ENCODE measurements at places on chromosomes 11 and 22.

DNA sequence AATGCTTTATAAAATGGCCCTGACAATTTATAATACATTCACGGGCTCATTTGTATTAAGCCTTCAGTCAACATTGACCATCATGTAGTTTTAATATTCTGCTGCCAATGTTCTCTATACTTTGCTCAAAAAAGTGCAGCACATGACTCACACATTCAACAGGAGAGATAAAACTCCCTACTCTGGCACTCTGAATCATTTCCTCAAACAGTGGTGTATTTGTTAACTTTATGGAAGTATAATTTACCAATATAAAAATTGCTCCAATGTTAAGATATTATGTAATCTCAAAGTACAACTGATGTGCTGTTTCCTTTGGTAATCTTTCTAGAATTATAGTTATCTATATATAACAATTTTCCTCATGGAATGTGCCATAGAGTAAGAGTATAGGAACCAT lies 39.9 kb downstream of the MAML2 start:
- DNase-seq = no peak

- peak; percentile 33 for DNase-seq
These were observed 236.6 kb downstream of the GRIK4 start for GRCh38 chr11:120747850-120748814.

- DNase-seq = no peak
These were observed 181.9 kb upstream of the ANO3 start for GRCh38 chr11:26150031-26150430.

GRCh38 chr11:124793466-124794278 lies 6.5 kb downstream of the MSANTD2 start:
- DNase-seq = peak; percentile 22

GRCh38 chr22:35580351-35581022 lies 36.6 kb downstream of the MB start:
- no peak for DNase-seq

GRCh38 chr22:24096758-24097115 lies 84.5 kb upstream of the SUSD2 start:
- DNase-seq = no peak

GRCh38 chr11:75248924-75249256 lies 8.3 kb downstream of the TPBGL start:
- DNase-seq = no peak

DNA sequence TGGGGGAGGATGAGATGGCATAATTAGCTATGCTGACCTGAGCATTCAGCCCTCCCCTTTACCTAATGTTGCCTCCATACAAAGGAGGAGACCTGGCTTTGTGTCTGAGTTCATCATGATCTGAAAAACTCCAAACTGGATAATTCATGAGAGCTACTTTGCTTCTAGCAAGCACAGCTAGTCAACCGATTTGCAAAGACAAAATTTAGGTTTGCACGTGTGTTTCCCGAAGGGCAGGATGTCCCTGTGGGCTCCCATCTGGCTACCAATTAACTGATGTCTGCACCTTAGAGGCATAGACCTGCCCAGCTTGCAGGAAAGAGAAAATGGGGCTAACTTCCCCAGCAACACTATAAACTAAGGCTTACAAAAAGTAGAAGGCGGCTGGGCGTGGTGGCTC lies 42.2 kb upstream of the POU2AF1 start:
- no peak for DNase-seq

DNA sequence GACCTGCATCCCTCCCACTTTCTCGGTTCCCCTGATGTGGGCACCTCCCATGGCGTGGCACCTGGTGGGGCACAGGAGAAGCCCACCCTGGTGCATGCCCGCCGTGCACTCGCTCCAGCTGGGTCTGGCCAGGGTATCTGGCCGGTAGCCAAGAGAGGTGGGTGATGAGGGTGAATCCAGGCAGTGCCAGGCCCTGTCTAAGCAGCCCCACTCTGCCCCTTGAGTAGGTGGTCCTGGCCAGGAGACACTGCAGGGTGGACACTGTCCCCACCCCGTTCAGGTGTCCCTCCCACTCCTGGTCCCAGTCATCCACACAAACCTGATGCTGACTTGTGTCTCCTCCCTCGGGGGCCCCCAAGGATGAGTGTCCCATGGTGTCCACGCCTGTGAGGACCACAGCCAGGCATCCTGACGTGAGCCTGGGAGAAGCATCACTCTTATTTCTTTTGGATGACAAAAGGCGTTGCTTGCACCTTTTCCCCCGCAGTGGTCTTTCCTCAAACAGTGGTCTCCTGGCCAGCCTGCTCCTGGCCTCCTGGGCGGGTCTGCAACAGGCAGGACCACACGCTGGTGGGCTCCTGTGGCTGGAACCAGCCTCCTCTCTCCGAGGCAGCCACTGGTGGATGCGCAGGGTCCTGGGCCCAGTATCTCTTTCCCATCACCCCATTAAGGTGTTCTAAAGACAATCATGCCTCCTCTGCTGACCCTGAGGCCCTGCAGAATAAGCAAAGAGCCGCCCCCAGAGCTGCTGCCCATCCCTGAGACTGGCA lies 922.3 kb downstream of the BRD1 start:
- DNase-seq = no peak

- DNase-seq = no peak
These were observed 14.2 kb upstream of the TECTA start for GRCh38 chr11:121086866-121087265.

GRCh38 chr11:86811637-86812321 lies 11.4 kb downstream of the PRSS23 start:
- no peak for DNase-seq

DNA sequence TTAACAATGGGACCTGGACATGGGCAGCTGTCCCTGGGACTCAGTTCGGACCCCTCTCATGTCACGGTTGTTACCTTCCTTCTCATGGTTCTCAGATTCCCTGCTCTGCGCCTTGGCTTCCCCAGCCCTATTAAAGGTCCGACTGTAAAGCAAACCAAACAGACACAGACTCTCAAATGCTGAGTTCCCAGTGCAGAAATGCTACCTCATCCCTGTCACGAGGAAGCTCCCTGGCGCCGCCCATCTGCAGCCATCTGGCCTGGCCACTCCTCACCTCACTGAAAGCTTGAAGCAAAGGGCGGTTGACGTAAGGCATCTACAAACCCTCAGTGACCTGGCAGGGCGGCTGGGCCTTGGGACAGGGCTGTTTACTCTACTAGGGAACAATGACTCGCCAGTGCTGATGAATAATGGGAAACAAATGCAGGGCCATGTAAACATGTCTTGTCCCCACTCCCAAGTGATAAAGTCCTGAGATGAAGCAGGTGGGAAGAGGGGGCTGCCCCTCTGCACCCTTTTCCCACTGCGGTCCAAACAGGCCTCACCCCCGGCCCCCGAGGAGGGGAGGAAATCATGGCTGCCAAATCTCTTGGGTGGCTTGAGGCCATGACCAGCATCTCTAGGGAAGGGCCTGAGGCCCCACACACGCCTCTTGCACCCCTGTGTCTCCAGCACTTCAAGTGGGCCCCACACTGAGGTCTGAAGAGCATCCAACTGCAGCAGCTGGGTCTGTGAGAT lies 49.3 kb downstream of the SCUBE1 start:
- peak; percentile 78 for DNase-seq

DNA sequence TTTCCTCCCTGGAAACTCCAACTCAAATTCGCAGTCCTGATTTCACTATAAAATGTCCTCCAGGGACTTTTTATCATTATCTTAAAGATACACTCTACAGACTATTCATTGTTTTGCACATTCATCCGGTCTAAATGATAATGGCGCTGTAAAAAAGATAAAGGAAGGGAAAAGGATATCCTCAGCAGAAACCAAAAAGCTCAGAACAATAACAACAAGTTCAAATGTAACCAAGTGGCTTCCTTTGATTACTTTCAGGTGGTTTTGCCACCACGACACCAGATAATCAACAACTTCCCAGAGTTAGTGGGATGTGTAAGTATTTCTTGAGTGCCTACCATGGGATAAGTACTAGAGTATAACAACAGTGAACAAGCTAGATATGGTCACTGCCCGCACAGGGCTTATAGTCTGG lies 26.3 kb downstream of the PRCP start:
- no peak for DNase-seq

GRCh38 chr11:5037926-5038325 lies 8.4 kb upstream of the OR52J3 start:
- no peak for DNase-seq

GRCh38 chr11:12539572-12539971 lies 134.6 kb upstream of the TEAD1 start:
- no peak for DNase-seq

GRCh38 chr22:24436553-24436952 lies 9.2 kb downstream of the ADORA2A start:
- no peak for DNase-seq

DNA sequence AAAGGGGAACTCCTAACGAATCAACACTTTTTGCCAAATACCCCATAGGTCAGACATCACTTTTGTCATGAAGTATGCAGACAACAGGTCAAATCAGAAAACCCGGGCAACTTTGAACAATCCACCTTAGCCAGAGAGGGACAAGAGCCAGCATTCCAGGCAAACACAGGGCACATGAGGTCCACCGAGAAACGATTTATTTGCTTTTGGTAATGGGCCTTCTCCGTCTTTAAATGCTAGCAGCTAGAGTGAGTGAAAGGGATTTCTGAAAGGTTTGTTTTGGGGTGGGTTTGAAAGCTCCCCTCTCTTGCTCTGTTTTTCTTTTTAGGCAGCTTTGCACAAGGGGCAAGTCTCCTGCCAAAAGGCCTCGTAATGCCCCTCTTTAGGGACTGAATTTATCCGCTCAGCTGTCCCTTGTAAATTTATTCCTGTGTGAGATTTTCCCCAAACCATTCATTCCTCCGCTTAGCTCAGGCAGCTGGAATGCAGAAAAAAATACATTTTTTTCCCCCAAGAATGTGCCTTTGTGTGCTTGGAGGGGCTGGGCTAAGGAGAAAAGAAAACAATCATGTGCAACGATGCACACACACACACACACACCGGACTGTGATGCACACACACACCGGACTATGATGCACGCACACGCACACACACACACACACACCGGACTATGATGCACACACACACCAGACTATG lies 196.9 kb downstream of the SNX19 start:
- no peak for DNase-seq

DNA sequence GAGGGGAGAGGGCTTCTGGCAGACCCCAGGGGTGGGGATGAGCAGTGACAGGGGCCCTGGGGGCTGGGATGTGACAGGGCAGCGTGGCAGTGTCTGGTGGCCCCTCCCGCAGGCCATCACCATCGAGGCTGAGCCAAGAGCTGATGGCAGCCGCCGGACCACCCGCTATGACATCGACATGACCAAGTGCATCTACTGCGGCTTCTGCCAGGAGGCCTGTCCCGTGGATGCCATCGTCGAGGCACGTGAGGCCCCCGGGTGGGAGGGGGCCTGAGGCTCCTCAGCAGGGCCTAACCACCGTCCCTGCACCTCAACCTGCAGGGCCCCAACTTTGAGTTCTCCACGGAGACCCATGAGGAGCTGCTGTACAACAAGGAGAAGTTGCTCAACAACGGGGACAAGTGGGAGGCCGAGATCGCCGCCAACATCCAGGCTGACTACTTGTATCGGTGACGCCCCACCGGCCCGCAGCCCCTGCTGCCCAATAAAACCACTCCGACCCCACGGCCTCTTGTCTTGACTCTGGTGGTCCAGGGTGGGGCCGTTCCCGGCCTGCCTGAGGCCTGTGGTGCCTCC lies 2.6 kb upstream of the TCIRG1 start:
- peak; percentile 18 for DNase-seq

DNA sequence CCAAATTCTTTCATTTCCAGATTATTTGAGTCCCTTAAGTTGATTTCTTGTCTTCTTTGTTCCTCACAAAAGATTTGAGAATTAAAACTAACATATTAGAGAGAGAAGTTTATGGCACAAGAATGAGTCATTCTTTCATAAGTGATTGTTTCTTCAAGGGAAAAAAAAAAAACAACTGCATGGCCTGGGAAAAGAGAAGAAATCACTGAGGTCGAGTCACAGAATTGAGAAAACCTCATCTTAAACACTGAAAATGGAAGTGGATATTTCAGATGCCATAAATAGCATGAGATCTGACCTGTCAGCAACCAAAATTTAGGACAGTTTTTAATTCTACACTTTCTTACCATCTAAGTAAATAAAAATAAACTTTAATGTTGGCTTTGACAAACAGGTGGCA lies 87.2 kb downstream of the CWF19L2 start:
- DNase-seq = no peak

- no peak for DNase-seq
These were observed 23.4 kb downstream of the SNX19 start for GRCh38 chr11:130892861-130893260.

DNA sequence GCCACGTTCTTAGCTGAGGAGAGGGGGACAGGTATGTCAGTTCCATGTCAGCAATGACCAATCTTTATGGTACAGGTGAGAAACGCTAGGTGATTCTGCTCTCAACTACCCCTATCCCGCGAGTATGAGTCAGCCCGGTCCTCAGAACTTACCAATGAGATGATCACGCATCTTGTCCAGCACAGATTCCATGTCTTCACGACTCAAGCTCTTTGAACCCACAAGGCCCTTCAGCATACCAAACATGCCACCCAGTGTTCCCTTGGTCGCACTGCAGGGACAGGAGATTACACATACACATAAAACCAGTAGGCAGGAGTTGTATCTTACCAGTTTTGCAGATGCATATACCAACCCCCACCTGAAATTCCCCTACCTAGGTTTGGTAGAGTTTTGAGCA lies 2.9 kb downstream of the SRPRA start:
- DNase-seq = no peak

DNA sequence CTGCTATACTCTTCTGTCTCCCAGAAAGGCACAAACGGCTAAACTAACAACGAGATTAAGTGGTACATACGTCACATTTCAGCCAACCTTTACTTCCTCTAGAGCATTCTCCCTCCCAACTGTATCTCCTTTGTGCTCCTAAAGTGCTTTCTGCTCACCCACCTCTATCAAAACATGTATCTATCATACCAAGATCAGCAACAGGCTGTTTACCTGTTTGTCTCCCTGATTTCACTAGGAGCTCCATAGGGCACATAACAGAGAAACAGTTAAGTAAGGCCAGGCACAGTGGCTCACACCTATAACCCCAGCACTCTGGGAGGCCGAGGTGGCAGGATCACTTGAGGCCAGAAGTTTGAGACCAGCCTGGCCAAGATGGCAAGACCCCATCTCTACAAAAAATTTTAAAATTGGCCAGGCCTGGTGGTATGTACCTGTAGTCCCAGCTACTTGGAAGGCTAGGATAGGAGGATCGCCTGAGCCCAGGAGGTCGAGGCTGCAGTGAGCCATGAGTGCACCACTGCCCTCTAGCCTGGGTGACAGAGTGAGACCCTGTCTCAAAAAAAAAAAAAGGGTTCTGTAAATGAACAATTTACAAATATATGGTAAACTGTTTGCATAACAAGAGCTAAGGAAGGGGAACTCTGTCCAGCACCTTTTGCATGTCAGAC lies 2.8 kb downstream of the NDUFC2 start:
- DNase-seq = no peak

DNA sequence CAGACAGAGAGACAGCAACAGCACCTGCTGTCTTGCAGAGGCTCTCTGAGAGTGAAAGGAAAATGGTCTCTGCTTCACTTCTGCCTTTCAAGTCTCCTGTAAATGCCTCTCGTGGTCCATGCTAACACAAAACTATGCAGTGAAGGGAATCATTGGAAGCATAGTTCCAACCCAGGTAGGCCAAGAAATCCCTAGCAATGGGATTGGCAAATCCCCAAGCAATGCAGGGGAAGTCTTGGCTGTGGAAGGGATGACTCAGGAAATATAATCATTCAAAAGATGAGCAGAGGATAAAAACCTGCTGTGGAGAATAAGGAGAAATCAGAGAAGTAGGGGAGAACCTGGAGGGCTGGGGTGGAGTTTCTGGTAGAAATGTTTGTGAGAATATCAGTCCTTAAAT lies 216.1 kb upstream of the ZBED5 start:
- no peak for DNase-seq
